ENCODE measurements at places on chromosomes 7 and 10.
A peak's percentile ranks its signal among the peaks of the same experiment; 100 is the strongest.

DNA sequence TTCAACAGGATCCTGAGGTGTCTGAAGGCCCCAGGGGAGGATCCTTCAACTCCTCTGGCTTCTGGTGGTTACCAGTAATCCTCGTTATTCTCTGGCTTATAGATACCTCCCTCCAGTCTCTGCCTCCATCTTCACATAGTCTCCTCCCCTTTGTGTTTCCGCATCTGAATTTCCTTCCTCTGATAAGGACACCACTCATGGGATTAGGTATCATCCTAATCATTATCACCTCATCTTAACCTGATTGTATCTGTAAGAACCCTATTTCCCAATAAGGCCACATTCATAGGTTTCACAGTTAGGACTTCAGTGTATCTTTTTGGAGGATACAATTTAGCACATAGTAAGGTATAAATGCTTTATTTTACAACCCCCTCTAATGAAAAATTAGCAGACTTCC is 1189.2 kb downstream of the CNTNAP2 start:
- DNase-seq = no peak
- H3K27me3 ChIP-seq = no peaks in the 10 kb centered on the region
- no peak overlapping the region for H3K27ac ChIP-seq
- H3K4me1 ChIP-seq = no peaks in the 10 kb centered on the region
- no peaks in the 10 kb centered on the region for H3K36me3 ChIP-seq

GRCh38 chr10:30639946-30640786 is 10.6 kb upstream of the LYZL2 start:
- no peak overlapping the region for H3K4me3 ChIP-seq
- H3K36me3 ChIP-seq = no peaks in the 10 kb centered on the region
- no peak overlapping the region for H3K27ac ChIP-seq

- no peaks in the 10 kb centered on the region for H3K36me3 ChIP-seq
- no peak for DNase-seq
- H3K4me3 ChIP-seq = no peak overlapping the region
- H3K27ac ChIP-seq = no peak overlapping the region
- H3K4me1 ChIP-seq = no peaks in the 10 kb centered on the region
Measured at GRCh38 chr10:125201108-125201524, 40.8 kb upstream of the CTBP2 start.

DNA sequence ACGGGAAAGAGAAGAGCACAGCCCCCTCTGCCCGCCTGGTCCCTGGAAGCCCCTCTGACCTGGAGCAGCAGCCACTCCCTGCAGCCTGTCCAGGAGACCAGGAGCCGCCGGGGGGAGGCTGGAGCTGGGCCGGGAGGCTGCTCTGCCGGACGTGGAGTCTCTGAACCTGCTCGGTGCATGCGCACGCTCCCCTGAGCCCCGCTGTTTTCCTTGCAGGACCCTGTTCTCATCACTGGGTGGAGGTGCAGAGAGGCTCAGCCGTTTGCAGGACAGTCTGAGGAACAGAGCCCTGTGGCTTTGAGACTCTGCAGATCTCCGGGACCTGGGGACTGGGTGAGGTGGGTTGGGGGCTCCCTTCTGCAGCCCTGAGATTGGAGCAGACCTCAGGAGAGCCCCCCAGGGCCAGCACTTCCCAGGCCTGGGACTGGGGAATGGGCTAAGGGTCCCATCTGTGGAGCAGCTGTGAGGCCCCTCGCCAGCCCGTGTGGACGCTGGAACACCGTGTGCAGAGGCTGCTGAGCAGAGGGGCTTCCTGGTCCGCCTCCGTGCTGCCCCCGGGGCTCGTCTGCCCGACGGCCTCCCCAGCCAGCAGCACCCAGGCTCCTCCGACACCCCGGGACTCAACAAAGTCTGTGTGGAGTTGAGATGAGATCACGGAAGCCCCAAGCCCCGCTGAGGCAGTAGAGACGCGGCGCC is 48.5 kb upstream of the ADGRA1 start:
- no peaks in the 10 kb centered on the region for H3K4me1 ChIP-seq
- no peak overlapping the region for H3K4me3 ChIP-seq
- DNase-seq = no peak
- H3K27ac ChIP-seq = no peak overlapping the region
- H3K36me3 ChIP-seq = no peaks in the 10 kb centered on the region
- no peaks in the 10 kb centered on the region for H3K27me3 ChIP-seq

GRCh38 chr10:58089739-58090138 is 178.0 kb downstream of the IPMK start:
- no peak overlapping the region for H3K27ac ChIP-seq
- H3K27me3 ChIP-seq = no peaks in the 10 kb centered on the region
- DNase-seq = no peak
- no peaks in the 10 kb centered on the region for H3K4me1 ChIP-seq
- no peak overlapping the region for H3K4me3 ChIP-seq

GRCh38 chr10:117260084-117260483 is 19.2 kb downstream of the SLC18A2 start:
- H3K36me3 ChIP-seq = no peaks in the 10 kb centered on the region
- DNase-seq = peak; percentile 14
- peaks cover 20% of the 10 kb centered on the region for H3K27me3 ChIP-seq
- peaks cover 9% of the 10 kb centered on the region for H3K4me1 ChIP-seq

DNA sequence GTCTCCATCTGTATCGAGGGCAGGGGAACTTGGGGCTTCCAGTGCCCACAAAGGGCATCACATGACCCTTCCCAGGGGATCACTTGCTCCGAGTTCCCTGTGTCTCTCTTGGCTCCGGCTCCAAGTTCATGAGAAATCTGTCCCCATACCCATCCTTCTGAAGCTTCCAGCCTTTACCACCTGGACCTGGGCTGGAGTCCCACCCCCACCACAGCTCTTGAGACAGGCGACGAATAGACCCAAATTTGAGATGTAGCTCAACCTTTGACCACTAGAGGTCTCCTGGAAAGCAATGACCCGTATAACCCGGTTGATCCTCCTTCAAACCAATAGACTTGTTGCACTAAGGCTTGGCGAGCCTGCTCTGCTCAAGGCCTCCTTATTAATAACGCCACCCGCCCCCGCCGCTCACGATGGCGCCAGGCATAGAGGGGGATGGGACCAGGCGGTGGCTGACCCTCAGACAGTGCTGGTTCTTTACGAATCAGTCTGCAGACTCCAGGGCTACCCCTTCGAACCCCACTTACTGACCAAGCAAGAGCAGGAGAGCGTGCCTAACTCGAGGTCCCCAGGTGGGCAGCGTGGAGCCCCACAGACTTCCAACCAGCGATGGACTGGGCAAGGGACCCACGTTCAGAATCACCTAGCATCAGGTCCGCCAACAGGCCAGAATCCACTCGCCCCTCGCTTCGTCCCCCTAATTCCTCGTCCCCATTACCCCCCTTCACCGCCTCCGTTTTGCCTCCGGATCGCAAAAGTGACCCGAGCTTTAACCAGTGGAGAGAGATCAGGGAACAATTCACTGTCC is 4.4 kb upstream of the ARID5B start:
- peak overlapping the region; percentile 98 for H3K27ac ChIP-seq
- H3K27me3 ChIP-seq = no peaks in the 10 kb centered on the region
- peak; percentile 62 for DNase-seq

GRCh38 chr7:70372768-70373515 is 759.0 kb upstream of the GALNT17 start:
- H3K4me1 ChIP-seq = no peaks in the 10 kb centered on the region
- no peaks in the 10 kb centered on the region for H3K36me3 ChIP-seq

DNA sequence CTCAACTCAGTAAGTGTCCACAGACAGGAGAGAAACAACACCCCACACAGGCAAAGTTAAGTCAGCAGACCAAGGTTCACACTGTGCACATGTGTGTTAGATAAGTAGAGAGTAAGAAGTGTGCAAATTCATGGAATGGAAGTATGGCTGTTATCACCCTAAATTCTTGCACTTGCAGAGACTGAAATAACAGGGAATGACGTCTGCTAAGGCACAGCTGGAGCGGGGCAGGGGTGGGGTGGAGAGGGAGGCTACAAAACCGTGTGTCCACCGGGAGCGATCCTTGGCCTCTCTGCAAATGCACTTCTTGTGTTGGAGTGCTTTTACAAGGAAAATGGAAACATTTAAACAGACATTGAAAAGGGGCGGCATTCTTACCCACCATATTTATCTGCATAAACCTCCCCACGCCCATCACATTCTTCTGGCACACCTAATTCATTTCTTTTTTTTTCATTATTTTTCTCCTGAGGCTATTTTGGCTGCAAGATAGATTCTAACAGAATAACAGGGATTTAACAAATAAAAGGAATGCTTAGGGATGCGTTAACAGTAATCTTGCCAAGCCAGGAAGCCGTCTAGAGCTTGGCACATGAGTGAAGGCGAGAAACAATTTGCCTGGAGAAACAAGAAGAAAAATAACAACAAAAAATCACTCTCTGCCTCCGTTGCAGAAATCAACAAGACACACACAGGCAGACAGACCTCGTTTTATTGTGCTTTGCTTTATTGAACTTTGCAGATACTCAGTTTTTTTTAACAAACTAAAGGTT is 30.1 kb downstream of the TNS3 start:
- H3K4me1 ChIP-seq = no peaks in the 10 kb centered on the region
- no peak for DNase-seq
- no peak overlapping the region for H3K4me3 ChIP-seq

DNA sequence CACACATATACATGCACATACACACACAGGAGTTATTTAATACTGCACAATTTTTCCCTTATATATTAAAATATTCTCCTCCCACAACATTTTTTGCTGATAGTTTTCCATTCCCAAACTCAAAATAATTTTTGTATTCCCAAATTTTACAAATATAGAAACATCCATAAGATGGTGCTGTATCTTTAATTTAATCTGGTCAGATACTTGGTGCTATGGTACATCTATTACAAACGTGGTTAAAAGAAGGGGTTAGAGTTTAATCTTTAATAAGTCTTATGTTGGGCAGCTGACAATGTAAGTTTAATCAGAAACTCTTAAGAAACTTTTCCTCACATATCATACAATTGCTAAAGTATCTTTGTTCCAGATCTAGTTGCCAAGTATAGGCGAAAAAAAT is 10.2 kb upstream of the CADPS2 start:
- no peaks in the 10 kb centered on the region for H3K36me3 ChIP-seq
- no peak for DNase-seq
- H3K4me1 ChIP-seq = no peaks in the 10 kb centered on the region
- no peak overlapping the region for H3K27ac ChIP-seq

DNA sequence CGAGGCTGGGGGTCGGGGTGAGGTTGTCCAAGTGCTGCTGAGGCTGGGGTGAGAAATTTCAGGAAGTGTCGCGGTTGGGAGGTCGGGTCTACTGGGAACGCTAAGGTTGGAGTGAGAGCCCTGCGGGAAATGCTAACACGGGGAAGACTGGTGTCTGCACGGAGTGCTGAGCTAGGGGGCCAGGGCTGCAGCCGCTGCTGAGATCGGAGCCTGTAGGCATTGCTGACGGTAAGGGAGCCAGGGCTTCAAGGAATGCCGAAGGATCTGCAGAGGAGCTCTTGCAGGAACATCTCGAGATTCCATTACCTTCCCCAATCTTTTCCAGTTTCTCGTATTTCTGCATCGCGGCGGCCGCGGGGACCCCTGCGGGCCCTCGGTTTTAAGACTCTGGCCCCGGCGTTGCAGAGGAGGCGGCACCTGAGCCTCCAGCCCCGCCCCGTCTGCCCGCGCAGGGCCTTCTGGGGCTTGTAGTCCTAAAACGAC is at the start of gene CDK5:
Gene CDK5, minus strand, starts transcription at position 392 of the 483 bp plus-strand sequence. Its CDS starts 49 bp downstream, at position 343.
- DNase-seq = no peak
- H3K27ac ChIP-seq = peak within 1 kb of the TSS; percentile 92
- H3K4me1 ChIP-seq = peaks cover 32% of the 10 kb centered on the region
- peak within 1 kb of the TSS; percentile 98 for H3K4me3 ChIP-seq
- H3K27me3 ChIP-seq = no peaks in the 10 kb centered on the region

DNA sequence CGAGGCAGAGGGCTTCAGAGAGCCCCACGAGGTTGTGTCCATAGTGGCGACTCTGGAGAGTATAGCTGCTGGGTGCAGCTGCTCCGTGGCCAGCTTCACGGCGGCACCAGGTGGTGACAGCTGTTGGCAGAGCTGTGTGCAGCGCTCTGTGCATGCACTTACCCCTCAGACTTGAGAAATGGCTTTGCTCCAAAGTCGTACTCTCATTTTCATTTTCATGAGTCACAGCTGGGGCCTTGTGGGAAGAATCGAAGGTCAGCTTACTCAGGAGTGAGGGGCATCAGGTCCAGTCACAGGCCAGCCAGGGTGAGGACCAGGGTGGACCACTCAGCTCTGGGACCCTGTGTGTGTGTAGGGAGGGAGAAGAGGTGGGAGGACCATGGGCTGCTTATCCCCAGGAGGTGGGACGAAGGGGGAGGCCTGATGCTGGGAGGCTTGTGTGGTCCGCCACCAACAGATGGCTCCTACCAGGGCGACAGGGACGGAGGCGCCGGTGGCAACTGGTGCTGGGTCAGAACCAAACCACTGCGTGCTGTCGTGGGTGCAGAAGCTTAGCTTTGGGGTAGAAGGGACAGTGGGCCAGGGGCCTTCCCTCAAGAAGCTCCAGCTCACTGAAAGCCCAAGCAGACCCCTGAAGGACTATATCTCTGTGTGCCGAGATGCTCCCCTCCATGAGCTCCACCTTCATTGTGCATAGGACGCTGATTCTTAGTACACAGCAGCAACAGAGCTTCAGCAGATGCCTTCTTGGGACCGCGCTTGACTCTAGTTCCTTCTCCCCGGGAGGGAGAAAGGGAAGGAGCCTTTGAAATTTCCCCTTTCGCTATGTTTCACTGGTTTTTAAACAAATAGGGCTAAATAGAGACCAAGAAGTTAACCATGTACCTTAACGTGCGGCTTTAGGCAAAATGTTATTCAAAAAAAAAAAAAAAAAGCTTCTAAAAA is 225.0 kb downstream of the CELF2 start:
- peak; percentile 34 for DNase-seq
- peaks cover 22% of the 10 kb centered on the region for H3K36me3 ChIP-seq
- no peak overlapping the region for H3K27ac ChIP-seq
- H3K4me3 ChIP-seq = no peak overlapping the region
- H3K27me3 ChIP-seq = no peaks in the 10 kb centered on the region

- H3K27ac ChIP-seq = no peak overlapping the region
- peaks cover 7% of the 10 kb centered on the region for H3K27me3 ChIP-seq
- no peak for DNase-seq
Measured at GRCh38 chr10:14200698-14201544, 129.8 kb downstream of the FRMD4A start.

GRCh38 chr7:70572571-70572970 is 559.4 kb upstream of the GALNT17 start:
- H3K27ac ChIP-seq = no peak overlapping the region
- H3K27me3 ChIP-seq = no peaks in the 10 kb centered on the region
- no peak for DNase-seq
- H3K4me1 ChIP-seq = no peaks in the 10 kb centered on the region
- H3K4me3 ChIP-seq = no peak overlapping the region

GRCh38 chr7:28890137-28890536 is 68.0 kb downstream of the TRIL start:
- H3K27me3 ChIP-seq = peaks cover 9% of the 10 kb centered on the region
- H3K4me3 ChIP-seq = no peak overlapping the region
- H3K4me1 ChIP-seq = no peaks in the 10 kb centered on the region
- no peak overlapping the region for H3K27ac ChIP-seq
- H3K36me3 ChIP-seq = no peaks in the 10 kb centered on the region
- no peak for DNase-seq

GRCh38 chr10:104809288-104810090 is 168.4 kb downstream of the SORCS3 start:
- no peak overlapping the region for H3K4me3 ChIP-seq
- DNase-seq = no peak
- H3K27me3 ChIP-seq = no peaks in the 10 kb centered on the region
- no peak overlapping the region for H3K27ac ChIP-seq

GRCh38 chr7:25056368-25056767 is 68.7 kb downstream of the CYCS start:
- DNase-seq = no peak
- no peak overlapping the region for H3K4me3 ChIP-seq
- no peak overlapping the region for H3K27ac ChIP-seq
- H3K4me1 ChIP-seq = no peaks in the 10 kb centered on the region

- H3K4me1 ChIP-seq = peaks cover 2% of the 10 kb centered on the region
- H3K27ac ChIP-seq = no peak overlapping the region
- H3K27me3 ChIP-seq = no peaks in the 10 kb centered on the region
- no peaks in the 10 kb centered on the region for H3K36me3 ChIP-seq
- no peak overlapping the region for H3K4me3 ChIP-seq
Measured at GRCh38 chr10:3749600-3749999, 35.4 kb downstream of the KLF6 start.
